ENCODE measurements at places on chromosomes 13 and 19. TPM values are rescaled to one million over a fixed set of nuclear protein-coding genes. Genes with fewer than 3 reads are reported as not detected.

The SUGP1 gene
- total RNA-seq, result 39.2 TPM

The LILRB3 gene
- 1.6 TPM for total RNA-seq

The FGF9 gene
- total RNA-seq, result 0.07 TPM

The ZSWIM9 gene
- 8.0 TPM for total RNA-seq

The IFI30 gene
- total RNA-seq, result 26.9 TPM

DNA sequence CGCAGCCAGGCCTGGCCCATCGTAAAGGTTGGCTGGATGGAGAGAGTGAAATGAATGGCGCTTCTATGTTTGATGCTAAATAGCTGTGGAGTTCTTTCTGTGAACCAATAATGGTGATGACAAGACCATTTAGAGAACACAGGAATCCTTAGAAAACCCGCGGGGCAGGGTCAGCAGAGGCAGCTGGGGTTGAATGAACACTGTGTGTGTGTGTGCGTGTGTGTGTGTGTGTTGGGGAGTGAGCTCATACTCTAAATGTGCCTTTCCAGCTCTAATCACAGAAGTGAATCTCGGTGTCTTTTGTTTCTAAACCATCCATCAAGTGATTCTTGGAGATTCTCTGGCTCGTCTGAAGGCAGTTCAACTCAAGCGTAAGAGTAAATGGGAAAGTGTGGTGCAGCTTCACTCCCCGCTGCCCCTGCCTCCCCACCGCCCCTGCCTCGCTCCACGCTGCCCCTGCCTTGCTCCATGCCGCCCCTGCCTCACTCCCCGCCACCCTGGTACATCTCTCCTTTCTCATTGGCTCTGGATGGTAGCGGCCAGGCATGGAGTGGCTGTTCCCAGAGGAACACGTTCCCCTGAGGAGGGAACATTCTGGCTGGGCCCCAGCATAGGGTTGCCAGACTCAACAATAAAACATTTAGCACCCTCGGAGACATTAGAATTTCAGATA is 21.2 kb downstream of the TMPRSS9 start:
- DNase-seq, result no peak

DNA sequence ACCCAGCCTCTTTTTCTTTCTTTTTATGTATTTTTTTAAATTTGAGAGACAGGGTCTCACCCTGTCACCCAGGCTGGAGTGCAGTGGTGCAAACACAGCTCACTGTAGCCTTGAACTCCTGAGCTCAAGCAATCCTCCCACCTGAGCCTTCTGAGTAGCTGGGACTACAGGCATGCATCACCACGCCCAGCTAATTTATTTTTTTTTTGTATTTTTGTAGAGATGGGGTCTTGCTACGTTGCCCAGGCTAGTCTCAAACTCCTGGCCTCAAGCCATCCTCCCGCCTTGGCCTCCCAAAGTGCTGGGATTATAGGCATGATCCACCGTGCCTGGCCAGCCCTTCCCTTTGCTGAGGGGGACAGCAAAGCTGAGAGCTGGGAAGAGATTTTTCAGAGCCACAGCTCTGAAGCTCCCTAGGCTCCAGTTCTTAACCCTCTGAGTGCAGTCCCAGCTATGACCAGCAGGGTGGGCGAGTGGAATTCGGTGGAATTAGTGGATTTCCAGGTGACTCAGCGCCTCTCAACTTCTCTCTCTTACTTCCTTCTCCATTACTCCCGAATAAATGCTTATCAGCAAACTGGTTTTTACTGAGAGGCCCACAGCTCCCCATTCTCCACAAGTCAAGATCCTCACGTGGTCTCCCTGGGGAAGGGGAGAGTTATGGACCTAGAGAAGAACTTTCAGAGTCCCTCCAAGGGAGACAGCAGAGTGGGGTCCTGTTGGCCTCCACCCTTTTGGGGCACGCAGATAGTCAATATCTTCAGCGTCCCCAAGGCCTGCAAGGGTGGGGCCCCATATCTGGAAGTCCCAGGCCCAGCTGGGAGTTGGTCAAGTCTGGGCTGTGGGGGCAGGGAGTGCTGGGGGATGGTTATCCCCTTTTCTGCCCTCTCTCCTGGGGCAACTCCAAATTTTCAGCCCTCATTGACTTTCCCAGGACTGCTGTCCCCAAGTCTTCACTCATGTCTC is 1.2 kb downstream of the BLVRB start:
- peak; percentile 83 for DNase-seq

DNA sequence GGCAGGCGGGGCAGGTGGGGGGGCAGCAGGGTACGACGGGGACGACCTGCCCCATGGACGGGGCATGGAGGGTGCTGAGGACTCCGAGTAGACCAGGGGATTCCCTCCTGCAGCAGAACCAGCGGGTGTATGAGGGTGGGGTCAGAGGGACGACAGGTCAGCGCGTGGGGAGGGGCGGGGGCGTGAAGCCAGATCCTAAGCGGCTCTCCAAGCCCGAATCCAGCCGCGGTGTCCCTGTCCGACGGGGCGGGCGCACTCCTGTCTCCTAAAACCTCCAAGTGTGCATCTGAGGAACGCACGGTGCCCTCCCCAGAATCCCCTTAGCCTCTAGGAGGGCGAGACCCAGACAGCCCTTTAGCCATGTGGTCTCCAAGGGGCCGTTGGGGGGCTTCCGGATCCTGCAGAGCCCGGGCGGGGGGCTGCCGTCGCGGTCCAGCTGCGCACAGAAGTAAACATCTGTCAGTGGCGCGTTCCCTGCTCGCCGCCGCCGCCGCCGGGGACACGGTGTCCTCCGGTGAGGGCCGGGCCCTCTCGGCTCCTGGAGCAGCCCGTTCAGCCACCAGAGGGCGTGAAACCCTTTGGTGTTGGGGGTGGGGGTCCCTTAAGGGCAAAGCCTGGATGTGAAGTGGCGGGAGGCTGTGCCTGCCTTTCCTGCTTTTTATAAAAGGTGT is 730 bp downstream of the NRTN start:
- peak; percentile 73 for DNase-seq

GRCh38 chr13:43363156-43363953 is 340.0 kb downstream of the DNAJC15 start:
- DNase-seq, result no peak

DNA sequence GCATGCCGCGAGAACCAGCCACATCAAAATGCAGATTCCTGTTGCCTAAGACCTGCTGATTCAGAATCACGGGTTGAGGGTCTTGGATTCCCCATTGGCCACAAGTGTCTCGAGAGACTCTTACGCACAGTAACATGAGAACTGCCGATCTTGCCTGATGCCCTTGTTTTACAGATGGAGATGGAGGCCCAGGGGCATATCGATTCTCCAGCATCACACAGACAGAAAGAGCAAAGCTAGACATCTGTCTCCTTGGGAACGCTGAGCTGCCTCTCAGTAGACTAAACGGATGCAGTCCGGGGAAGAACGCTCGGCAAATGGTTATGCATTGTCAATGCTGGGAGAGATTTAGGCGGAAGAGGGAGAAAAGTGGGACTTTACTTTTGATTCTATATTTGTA is 5.4 kb downstream of the NLRP12 start:
- no peak for DNase-seq

GRCh38 chr13:50236898-50237318 is 221.7 kb downstream of the KCNRG start:
- DNase-seq, result peak; percentile 55

DNA sequence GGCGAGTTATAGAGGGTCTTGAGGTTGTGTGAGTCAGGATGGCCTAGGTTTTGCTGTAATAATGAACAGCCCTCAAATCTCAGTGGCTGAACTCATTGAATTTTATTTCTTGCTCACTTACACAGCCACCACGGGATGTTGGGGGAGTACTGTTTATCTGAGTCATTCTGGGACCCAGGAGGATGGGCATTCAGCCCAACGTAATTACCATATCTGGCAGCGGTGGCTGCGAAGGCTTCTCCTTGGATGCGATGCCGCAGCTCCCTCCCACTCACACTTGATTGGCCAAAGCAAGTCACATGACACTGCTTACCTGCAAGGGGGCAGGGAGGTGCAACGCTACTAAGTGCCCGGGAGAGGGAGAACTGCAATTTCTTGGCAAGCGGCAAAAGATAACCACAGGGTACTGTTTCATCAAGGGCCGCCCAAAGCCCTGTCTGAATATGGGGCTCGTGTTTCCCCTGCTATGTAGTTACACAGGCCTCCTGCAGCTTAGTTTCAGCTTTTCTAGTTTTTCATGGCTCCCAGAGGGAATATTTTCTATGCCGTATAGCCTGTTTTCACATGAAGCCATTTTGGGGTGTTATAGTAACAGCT is 19.9 kb downstream of the ZSWIM9 start:
- DNase-seq, result peak; percentile 73

DNA sequence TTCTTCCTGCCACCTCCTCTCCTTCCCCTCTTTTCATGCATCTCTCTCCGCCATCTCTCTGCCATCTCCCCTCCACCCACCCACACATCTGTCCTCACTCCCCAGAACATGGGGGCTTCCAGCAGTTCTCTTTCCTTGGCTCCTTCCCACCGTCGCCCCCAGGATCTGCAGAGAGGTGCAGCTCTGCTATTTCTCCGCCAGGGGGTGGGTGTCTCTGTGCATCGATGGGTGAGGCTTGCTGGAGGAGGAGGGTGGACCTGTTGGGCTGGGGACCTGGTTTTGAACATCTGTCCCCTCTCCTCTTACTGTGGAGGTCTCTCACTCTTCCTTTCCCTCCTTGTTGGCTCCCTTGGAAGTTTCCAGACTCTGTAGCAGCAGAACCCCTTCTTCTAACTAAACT is 51.7 kb downstream of the MYH14 start:
- no peak for DNase-seq

- no peak for DNase-seq
Observed at GRCh38 chr19:5058521-5059212, 89.8 kb downstream of the KDM4B start.

- DNase-seq, result no peak
Observed at GRCh38 chr19:53898636-53899341, 10.3 kb upstream of the CACNG7 start.

DNA sequence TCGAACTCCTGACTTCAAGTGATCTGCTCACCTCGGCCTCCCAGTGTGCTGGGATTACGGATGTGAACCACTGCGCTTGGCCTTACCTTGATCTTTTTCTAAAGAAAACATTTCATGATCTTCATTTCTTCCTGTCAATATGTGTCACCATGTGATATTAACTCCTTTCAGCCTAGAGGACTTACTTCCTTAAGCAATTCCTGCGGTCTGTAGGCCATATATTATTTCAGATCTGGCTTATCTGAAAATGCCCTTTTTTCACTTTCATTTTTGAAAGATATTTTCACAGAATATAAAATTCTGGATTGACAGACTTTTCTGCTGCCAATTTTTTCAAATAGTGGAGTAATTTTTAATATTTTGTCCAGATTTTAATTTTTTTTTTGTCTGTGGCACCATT is 2.0 kb upstream of the GPR32 start:
- no peak for DNase-seq

All from activated CD4-positive, alpha-beta memory T cell treated with anti-CD3 and anti-CD28 coated beads for 36 hours (primary cell).